ENCODE measurements at places on chromosomes 2 and 18. TPM values are rescaled to one million over a fixed set of nuclear protein-coding genes. Genes with fewer than 3 reads are reported as not detected.

GRCh38 chr2:178088774-178089270 is 16.2 kb upstream of the PDE11A start:
- DNase-seq: no peak

DNA sequence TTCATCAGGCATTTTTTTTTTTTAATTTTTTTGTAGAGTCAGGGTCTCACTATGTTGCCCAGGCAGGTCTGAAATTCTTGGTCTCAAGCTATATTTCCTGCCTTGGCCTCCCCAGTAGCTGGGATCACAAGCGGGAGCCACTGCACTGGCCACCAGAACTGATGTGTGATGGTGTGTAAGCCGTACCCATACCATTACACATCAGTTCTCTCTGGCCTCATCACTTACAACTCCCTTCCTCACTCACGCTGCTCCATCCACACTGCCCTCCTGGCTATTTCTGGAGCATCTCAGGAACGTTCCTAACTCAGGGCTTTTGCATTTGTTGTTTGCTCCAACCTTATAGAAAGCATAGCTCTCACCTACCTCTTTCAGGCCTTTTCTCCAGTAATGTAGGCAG is 834.5 kb upstream of the ID2 start:
- no peak for DNase-seq

GRCh38 chr2:238464389-238464788 is 37.7 kb downstream of the ASB1 start:
- DNase-seq: no peak

GRCh38 chr2:217086718-217087117 is 226.9 kb upstream of the TNP1 start:
- DNase-seq: no peak

DNA sequence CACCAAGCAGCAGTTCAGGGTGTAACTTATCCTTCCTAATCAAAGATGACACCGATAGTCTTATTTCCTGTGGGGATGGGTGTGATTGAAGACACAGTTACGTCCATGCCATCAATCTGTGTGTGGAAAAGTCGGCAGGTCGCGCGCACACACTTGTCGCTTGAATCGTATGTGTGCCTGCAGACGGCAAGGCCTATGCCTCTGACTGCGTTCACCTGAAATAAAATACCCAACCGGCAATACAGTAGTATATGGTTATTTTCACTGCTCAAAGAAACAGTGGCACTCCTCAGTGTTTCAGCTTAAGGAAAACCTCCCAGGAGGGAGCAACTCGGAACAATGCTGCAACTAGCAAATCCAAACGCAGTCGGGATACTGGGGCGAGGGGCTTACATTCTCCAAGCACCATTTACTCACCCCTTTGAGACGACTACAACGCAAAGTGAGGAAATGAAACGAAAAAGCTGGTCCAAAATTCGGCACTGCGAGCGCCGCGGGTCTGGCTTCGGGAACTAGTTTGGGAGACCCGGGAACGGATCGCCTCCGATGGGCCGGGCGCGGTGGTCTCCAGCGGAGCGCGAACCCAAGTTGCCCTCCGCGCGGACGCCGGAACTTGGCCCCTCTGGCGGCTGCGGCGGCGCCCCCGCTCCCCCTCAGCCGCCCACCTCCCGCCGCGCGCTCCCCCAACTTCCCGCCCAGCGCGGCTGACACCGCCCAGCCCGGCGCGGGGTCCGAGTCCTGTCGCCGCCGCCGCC is 675 bp downstream of the PRKD3 start:
- DNase-seq: peak; percentile 46

DNA sequence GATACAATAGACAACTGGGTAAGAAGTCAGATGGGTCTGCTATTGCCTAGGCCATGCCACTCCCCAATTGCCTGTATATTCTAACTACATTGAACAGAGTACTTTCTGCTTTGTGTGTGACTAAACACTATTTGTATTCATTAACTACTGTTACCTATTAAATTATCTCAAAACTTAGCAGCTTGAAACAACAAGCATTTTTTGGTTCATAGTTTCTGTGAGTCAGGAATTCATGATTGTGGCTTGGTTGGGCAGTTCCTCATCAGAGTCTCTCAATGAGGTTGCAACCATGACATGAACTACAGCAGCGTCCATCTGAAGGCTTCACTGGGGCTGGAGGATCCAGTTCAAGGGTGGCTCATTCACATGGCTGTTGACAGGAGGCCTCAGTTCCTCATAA is 205.7 kb downstream of the EN1 start:
- DNase-seq: no peak

- DNase-seq: no peak
These were observed 20.5 kb downstream of the CARF start for GRCh38 chr2:202932425-202933138.

DNA sequence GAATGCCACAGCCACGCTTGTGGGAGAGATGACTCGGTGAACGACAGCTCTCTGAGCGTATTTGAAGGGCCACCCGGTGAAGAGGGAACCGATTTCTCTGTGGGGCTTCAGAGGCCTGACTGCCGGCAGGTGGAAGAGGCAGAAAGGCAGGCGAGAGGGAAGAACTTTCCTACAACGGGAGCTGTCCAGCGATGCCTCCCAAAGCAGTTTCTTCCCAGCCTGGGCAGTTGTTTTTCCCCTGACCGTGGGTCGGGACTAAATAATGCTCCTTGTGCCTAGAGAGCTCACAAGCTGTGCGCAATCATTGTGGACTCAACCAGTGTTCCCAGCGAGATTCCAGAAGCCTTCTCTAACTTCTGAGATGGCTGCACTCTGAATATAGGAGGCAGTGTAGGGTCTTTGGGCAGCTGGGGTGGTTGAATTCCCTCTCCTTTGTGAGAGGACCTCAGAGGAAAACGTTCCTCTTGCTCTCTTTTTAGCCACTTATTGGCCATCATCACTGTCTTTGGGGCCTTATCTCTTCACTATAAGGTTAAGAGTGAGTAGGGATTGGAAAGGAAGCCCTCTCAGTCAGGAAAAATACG is 710 bp downstream of the SEC11C start:
- DNase-seq: peak; percentile 30

DNA sequence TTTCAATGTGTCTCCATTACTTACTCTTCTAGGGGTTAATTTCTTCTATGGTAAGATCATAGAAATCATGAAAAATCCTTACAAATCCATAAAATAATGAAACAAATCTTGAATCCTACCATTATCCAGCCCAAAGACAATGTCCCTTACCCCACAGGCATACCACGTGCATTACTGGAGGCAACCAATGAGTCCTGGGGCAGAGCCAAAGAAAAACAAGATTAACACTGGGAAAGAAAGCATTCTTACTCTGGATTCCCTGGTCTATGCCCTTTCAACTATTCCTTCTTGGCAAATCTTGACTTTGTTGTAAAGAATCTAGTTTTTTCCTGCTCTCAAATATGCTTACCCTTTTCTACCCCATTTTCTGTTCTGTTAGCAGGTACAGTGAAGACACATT is 3.1 kb upstream of the GALNT1 start:
- no peak for DNase-seq

- DNase-seq: no peak
These were observed 30.8 kb upstream of the TMEM214 start for GRCh38 chr2:27001950-27002349.

GRCh38 chr2:226873051-226873620 is 37.3 kb downstream of the RHBDD1 start:
- DNase-seq: no peak

DNA sequence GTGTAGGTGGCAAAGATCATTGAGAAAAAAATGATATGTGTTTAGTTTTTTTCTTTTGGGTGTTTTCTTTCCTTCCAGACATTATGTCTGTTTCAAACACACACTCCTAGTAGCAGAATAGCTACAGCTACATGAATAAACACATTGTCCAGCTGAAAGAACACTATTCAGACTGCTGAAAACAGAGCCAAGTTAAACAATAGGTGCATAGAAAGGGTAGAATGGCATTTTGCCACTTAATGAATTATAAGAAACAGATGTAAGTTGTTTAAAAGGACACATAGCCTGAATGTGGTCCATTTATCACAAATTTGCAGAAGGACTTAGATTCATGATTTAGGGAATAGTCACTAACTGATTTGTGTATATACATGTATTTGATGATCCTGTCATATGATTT is 20.1 kb downstream of the CTLA4 start:
- no peak for DNase-seq

DNA sequence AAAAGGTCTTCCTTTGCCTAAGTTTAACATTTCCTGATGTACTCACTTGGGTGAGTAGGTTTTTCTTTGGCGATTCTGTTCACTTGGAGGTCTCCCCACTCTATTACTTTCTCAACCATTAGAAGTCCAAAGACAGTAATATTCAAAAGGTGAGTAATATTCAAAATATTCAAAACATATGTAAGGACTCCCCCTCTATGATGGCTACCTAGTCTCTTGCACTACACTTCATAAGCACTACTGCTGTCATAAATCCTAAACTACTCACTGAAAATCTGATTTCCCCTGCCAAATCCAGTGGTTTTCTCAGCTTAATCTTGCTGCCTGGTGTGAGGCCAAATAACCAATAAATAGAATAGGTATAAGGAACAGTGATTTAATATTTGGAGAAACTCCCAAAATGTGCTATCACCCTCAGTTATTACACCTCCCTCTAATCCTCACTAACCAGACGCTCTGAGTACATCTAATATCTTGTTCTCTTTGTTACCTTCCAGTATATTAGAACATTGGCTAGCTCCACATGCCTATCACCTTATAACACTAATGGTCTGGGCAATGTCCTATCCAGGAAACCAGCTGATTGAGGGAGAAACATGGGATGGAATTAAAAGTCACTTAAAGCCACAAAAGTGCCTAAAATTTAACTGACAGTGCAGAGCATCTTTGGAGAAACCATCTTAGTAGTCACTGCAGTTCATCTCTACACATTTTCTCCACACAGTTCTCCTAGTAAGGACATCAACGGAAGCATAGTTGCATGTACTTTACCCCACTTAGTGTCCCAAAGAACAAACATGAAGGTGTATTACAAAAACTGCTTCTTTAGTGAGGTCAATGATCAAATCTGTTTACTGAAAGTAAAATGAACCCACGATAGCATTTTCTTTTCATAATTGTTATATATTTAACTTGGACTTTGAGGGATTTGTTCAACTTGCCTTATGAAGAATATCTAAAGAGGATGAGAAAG is 54.8 kb downstream of the MBD2 start:
- DNase-seq: no peak

DNA sequence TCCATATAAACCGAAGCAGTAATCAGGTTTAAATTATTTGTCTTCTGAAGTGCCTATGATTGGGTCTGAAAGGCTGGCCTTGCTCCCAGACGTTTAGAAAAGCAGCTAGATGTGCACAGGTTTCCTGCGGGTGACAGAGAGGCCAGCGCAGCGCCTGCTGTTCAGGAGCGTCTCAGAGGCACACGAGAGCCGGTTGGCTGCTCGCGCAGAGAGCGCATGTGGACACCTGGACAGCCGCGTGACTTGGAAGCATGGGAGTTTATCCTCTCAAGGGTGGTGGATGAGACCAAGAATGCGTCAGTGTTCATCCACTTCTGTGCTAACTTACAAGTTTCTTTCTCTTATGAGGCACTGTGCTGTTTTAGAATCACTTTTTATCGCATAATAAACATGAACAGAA is 303.7 kb downstream of the PTGR3 start:
- DNase-seq: peak; percentile 27

GRCh38 chr2:186558512-186559276 is 31.2 kb upstream of the ITGAV start:
- no peak for DNase-seq

- no peak for DNase-seq
These were observed 50.4 kb downstream of the C1QL2 start for GRCh38 chr2:119108186-119108585.

- DNase-seq: no peak
These were observed 27.2 kb downstream of the CCDC138 start for GRCh38 chr2:108813732-108814131.

The SYT4 gene
- 0.46 TPM for total RNA-seq

The ASB18 gene
- total RNA-seq: not detected

The HTRA2 gene
- total RNA-seq: 22.3 TPM

The EFR3B gene
- 2.5 TPM for total RNA-seq

The ILKAP gene
- 32.7 TPM for total RNA-seq

The GCKR gene
- total RNA-seq: not detected

The CRYGC gene
- not detected for total RNA-seq

The BMP10 gene
- not detected for total RNA-seq

The OLA1 gene
- total RNA-seq: 59.2 TPM

The SMYD5 gene
- 14.4 TPM for total RNA-seq

The SKOR2 gene
- not detected for total RNA-seq

The KIAA2012 gene
- 0.11 TPM for total RNA-seq
